ENCODE measurements at places on chromosomes 12 and 14. TPM values are rescaled to one million over a fixed set of nuclear protein-coding genes. Genes with fewer than 3 reads are reported as not detected.
A peak's percentile ranks its signal among the peaks of the same experiment; 100 is the strongest.

GRCh38 chr12:54991991-54992375 lies 7.4 kb upstream of the TESPA1 start:
- no peak for DNase-seq

GRCh38 chr14:94936401-94936892 lies 166.5 kb upstream of the GSC start:
- DNase-seq, result peak; percentile 55

The FOXG1 gene
- 0.14 TPM for total RNA-seq

The TTC9 gene
- total RNA-seq, result 12.1 TPM

DNA sequence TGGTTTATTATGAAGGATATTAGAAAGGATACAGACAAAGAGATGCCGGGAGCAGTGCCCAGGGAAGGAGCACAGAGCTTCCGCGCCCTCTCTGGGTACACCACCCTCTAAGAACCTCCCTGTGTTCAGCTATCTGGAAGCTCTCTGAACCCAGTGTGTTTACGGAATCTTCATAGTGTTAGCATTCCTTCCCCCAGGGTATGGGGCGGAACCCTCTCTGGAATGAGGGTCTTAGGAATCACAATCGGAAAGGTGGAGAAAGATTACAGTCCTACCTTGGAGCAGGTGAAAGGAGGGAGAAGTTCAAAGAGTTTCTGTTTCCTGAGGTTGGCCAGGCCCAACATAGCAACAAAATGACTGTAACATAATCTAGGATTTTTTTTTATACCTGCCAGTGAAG lies 6.8 kb upstream of the NUDT4 start:
- no peak for DNase-seq

GRCh38 chr12:45138609-45139008 lies 77.3 kb upstream of the ANO6 start:
- DNase-seq, result peak; percentile 14

GRCh38 chr12:57168058-57168457 lies 20.6 kb upstream of the LRP1-AS start:
- no peak for DNase-seq

The RGS6 gene
- total RNA-seq, result 0.87 TPM

DNA sequence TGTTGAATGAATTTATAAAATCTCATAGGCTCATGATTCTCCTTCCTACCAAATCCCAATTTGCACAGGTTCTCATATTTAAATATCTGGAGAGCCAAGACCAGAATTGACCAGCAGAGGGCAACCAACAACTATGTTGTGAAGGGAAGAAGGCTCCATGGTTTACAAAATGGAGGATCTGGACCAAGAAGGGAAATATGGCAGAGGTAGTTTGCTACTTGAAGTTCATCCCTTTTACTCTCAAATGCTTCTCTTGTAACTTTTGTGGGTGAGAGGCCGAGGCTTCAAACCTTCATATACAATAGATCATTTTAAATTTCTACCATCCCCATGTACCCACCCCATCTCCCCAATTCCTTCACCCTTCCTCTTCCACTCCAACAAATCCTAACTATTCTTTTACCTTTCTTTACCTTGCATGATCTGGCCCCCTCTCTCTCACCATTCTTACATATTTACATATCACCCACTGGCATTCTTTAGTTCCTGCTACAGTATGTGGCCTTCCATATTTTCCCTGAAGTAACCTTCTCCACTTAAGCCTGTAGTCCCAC lies 3.8 kb upstream of the SMARCC2 start:
- DNase-seq, result peak; percentile 74

DNA sequence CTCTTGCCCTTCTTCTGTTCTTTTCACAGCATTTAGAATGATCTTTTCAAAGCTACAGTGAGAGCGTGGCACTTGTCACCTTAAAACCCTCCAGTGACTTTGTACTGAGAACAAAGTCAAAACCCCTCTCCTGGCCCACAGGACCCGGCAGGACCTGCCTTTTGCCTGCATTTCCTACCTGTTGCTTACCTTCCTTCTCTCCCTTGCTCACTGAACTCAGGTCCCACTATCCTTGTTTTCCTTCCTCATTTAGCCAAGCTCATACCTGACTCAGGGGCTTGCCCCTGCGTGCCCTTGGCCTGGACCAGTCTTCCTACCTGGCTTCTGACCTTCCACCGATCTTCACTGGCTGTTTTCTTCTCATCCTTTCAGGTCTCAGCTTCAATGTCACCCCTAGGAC lies 112.3 kb upstream of the PRMT8 start:
- DNase-seq, result no peak

DNA sequence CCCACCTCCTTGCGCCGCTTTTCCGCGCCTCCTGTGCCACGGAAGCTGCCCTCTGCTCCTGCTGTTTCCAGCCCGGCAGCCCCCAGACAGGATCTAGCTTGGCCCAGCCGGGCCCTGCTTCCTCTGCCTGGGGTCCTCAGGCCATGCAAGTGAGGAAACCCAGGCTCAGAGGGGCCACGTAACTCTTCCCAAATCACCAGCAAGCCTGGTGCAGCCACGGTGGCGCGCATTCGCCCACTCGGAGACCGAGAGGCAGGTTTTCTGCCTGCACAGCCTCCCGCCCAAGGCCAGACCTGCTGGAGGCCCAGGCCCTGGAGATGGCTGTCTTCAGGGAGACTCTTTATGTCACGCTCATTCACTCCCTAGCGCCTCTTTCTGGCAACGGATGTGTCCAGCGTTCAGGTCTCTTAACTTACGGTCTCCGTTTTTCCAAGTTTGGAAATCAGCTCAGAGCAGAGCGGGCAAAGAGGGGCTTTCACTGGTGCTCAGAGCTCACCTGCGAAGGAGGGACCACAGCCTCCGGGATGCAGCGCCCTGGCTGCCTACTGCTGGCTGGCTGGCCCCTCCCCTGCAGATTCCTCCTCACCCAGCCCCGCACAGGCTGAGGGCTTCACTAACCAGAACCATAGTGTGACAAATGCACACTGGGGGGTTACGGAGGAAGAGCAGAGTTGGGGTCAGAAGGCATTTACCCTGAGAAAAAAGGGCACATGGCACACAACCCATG lies 20.6 kb upstream of the CEP170B start:
- DNase-seq, result peak; percentile 78

GRCh38 chr12:68159681-68160304 lies at the start of gene IFNG:
Gene IFNG, minus strand, starts transcription at chr12:68159740. Its CDS starts 125 bp downstream, at chr12:68159615.
- DNase-seq, result no peak

- no peak for DNase-seq
Measured at GRCh38 chr12:84986586-84986985, 49.5 kb downstream of the TSPAN19 start.

- DNase-seq, result peak; percentile 23
Measured at GRCh38 chr12:18752947-18753346, 15.0 kb downstream of the CAPZA3 start.

Measured in H7 (cell line).